ENCODE measurements at places on chromosomes 11 and 22.

GRCh38 chr11:125939081-125939521 lies 6.7 kb upstream of the VSIG10L2 start:
- DNase-seq: no peak

GRCh38 chr11:70307176-70307575 lies 36.7 kb downstream of the PPFIA1 start:
- no peak for DNase-seq

DNA sequence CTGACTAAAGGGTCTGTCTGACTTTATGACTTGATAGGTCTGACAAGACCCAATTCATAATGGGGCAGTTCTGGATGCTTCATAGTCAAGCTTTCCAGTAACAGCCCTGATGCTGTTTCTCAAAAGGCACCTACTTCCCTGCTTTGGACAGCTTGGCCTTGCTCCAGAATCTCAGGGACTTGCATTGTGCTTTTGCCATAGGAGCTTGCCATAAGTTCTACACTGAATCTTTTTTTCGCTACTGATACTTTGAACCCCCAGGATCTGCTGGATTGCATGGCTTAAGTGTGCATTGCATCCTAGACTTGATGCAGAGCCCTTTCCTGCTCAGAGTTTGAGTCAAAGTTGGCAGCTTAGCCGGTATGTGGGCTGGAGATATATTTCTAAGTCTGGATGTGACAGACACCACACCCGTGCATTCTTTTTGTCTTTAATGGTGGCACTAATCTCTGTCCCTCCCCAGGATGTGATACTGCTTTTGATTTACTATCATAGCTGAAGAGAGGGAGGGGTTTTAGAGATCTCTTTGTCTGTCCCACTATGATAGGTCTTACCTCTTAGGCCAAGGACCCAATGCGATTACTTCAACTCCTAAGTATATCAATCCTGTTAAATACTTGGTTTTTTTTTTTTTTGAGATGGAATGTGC lies 16.9 kb upstream of the SLC3A2 start:
- DNase-seq: no peak

DNA sequence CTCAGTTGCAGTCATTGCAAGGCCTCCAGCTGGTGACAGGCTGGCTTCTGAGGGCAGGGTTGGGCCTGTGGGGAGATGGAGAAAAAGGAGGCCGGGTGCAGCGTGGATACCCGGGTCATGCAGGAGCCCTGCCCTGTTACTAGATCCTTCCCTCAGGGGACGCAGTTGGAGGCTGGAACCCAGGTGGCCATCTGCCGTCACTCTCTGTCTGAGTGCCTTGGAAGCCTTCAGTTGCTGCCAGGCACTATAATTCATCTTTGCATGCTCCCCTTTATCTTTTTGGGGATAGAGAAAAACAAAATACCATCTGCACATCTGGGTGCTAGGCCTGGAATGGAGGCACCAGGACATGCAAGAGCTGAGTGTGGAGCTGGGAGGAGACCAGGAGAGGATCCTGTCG lies 82.7 kb downstream of the TP53I11 start:
- peak; percentile 94 for DNase-seq

- DNase-seq: peak; percentile 90
Observed at GRCh38 chr22:21629255-21630149, at the start of gene YDJC. Gene YDJC (minus strand): TSS chr22:21630022. CDS start chr22:21630014, 8 bp downstream.

GRCh38 chr11:70078781-70079616 lies 882 bp downstream of the ANO1 start:
- no peak for DNase-seq

DNA sequence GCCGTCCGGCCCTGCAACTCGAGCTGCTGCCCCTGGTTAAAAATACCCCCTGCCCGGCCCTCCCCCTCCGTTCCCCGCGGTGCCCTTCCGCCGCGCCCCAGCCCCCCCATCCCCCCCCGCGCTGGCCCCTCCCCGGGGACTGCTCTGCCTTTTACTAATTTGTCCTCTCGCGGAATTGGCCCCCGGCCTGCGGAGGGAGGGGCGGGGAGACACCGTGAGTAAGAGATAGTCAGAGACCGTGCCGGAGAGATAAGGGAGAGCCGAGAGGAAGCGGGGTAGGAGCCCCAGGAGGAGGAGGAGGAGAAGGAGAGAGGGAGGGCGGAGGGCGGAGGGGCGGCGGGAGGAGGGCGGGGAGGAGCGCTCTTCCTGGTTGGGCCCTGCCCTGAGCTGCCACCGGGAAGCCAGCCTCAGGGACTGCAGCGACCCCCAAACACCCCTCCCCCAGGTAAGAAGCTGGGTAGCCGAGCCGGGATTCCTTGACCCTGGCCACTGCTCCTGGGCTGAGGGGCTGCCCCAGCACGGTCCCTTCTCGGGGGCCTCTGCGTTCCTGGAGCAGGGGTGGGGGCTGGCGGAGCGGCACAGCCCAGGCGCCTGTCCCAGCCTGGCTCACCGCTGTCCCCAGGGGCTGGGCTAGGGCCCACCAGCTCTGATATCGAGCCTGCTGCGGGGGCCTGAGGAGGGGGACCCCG lies at the start of gene CAPN1:
Gene CAPN1, plus strand, starts transcription at position 360 of the 689 bp plus-strand sequence. CDS start 774 bp downstream, outside the sequence.
- peak; percentile 53 for DNase-seq

DNA sequence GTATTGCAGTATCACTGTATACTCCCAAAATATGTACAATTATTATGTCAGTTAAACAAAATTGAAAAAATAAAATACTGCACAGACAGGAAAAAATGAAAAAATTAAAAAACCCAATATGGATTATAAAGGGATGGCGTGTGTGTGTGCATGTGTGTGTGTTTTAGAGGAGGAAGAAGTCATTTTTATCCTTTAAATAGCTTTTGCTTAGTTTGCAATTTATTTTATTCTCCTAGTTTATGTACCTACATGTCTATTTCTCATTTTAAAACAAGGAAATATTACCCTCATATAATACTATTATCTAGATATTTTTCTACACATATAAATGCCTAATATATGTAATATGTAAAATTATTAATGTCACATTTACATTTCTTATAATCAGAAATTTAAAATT lies 1144.3 kb downstream of the LRRC4C start:
- DNase-seq: no peak

GRCh38 chr11:106496677-106497076 lies 419.2 kb downstream of the AASDHPPT start:
- no peak for DNase-seq

- DNase-seq: no peak
Observed at GRCh38 chr11:42490506-42490905, 821.3 kb upstream of the API5 start.

- no peak for DNase-seq
Observed at GRCh38 chr11:65810046-65810868, 23.4 kb downstream of the OVOL1 start.
